ENCODE measurements at places on chromosomes 13 and 19.

DNA sequence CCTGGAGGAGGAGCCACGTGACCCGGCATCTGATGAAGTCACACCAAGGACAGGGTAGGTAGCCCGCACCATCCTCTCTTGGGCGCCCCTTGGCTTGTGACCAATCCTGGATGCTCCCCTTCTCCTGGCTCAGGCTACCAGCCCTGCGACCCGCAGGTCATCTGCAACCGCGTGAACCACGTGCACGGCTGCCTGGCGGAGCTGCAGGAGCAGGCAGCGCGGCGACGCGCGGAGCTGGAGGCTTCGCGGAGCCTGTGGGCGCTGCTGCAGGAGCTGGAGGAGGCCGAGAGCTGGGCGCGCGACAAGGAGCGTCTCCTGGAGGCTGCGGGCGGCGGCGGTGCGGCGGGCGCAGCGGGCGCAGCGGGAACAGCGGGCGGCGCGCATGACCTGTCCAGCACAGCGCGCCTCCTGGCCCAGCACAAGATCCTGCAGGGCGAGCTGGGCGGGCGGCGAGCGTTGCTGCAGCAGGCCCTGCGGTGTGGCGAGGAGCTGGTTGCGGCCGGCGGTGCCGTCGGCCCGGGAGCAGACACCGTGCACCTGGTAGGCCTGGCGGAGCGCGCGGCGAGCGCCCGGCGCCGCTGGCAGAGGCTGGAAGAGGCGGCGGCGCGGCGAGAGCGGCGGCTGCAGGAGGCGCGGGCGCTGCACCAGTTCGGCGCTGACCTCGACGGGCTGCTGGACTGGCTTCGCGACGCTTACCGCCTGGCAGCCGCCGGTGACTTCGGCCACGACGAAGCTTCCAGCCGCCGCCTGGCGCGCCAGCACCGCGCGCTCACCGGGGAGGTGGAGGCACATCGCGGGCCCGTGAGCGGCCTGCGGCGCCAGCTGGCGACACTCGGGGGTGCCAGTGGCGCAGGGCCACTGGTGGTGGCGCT, 45.9 kb downstream of the SPTBN4 start:
- DNase-seq: no peak

DNA sequence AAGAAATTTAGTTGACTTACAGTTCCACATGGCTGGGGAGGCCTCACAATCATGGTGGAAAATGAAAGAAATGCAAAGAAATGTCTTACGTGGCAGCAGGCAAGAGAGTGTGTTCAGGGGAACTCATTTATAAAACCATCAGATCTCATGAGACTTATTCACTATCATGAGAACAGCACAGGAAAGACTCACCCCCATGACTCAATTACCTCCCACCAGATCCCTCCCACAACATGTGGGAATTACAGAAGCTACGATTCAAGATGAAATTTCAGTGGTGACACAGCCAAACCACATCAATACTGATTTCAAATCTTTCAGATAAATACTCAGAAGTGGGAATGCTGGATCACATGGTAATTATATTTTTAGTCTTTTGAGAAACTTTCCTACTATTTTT, 1357.9 kb downstream of the SLITRK5 start:
- no peak for DNase-seq

DNA sequence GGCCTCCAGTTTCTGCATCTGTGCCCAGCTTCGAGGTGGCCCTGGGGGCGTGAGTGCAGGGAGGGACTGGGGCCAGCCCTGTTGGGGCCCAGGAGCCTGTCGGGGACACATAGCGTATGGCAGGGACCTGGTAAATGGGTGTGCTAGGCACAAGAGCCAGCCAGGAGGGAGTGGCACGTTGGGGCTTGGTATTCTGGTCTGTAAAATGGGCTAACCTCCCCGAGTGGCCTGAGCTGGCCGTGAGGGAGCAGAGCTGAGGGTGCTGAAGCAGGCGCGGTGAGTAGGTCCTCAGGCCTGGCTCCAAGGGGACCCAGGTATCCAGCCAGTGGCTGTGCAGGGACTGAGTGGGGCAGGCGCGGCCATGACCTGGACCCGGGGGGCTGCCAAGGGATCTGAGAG, 4.3 kb downstream of the PTOV1 start:
- DNase-seq: no peak

DNA sequence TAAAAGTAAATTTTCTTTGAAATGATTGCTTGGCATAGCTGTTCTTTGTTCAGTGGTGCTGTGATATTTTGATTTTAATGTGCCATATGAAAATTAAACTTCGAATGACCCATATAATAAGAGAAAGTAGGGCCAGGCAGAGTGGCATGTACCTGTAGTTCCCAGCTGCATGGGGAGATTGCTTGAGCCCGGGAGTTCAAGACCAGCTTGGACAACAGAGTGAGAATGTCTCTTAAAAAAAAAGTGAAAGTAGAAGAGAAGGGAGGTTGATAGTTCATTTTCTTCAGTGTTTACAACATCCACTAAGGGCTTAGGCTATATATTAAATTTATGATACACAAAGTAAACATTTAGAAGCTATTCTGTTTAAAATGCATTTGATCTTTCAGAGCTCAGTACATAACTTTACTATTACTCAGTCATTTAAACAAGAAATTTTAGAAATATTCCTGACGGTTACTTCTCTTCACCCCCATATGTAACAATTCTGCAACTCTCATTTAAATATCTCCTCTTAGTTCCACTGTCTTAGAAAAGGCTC, 17.2 kb upstream of the RFC3 start:
- no peak for DNase-seq

DNA sequence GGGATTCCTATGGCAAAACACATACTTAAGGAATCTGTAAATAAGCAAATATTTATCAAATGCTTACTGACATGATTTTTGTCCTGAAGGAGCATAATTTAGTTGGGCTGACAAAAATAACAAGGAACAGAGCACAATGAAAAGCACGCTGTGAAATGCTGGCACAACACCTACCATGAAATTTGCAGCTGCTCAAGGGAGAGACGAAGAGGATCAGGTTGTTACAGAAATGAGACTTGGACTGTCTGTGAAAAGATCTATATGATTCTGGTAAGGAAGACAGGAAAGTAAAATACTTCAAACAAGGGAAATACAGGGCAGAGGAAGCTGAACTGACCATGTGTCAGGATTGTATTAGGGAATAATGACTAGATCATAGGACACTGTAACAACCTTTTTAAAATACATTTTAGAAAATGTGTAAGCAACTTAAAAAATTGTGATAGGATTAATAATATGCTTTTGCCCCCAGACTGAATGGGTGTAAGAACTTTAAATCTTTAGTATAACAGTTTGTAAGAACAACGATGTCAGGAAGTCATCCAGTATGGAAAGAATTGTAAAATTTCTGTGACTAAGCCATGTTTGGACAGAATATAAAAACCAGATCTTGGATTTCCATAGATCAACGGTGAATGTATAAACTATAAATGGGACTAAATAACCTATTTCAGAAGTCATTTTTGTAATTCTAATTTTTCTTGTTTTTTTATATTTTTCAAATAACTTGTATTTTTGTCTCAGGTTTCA, 1556.0 kb downstream of the EFNB2 start:
- DNase-seq: no peak

- no peak for DNase-seq
Measured at GRCh38 chr19:41299755-41300089, 10.2 kb upstream of the CCDC97 start.

DNA sequence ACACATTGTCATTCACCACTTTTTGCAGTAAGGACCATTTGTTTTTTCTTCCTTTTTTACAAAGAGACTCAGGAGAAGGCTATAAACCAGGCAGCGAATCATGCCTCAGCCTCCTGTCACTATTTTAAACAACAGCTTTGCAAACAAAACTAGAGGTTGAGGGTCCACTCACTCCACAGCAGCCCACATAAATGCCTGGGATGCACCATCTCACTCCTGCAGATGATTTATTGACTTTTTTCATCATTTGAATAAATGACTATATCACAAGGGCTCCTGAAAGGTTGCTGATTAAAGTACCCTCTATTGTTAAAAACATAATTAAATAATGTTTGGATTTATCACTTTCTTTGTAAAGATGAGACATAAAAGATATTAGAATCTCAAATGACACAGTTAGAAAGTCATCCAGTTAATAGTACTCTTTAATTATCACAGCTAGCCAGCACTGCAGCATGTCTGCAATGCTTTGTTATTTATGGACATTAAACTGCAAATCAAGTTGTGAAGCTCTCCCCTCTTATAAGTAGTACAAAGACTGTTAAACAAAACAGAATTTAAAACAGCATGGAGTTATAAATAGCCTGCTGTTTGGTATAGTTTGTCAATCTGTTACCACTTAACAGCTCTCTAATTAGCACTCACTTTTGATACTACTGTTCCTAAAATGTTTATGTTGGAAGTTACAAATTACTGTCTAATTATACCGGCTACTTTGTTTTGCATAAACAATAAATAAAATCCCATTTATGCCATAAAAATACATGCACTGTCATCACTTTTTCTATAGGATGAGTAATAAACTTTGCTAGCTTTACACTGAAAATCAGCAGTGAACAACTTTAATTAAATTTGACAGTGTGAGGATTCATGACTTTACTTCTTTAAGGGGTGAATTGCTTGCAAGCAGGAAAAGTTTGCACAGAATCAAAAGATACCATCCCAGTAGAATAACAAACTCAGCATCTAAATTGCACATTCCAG, 853.2 kb downstream of the UQCRFS1 start:
- DNase-seq: no peak

GRCh38 chr19:7349961-7350711, 1.4 kb downstream of the ARHGEF18 start:
- peak; percentile 41 for DNase-seq

DNA sequence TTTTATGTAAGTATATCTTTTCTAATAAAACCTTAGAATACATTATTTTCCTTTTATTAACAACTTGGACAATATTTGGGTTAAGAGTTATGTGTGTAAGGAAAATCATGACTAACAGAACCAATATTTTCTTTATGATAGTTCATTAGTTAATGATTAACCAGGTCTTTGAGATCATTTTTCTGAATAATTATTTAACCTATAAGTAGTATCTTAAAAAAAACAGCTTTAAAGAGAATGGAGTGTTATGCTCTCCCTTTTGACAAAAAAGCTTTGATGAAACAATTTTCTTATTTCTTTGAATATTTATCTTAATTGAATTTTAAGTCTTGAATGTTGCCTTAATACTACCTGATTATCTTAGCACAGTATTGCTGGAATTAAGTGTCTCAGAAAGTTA, 3.8 kb downstream of the SLAIN1 start:
- DNase-seq: no peak

- no peak for DNase-seq
Measured at GRCh38 chr19:46082728-46083050, 41.8 kb downstream of the IGFL3 start.

DNA sequence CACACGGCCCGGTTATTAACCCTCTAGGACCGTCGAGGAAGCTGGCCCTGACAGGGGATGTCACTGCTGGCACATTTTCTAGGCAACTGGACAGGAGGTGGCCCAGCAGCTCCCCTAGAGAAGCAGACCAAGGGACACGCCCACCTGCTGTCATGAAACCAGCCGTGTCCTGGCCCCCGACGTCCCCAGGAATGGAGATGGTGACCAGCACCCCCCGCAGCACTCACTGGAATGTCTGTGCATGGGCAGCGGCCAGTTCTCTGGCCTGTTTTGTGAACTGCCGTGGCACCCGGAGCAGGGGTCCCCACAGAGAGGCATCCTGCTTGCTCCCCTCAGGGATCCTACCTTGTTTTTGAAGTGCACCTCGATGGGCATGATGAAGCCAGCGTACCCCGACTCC, 17.9 kb downstream of the MLLT1 start:
- DNase-seq: no peak

DNA sequence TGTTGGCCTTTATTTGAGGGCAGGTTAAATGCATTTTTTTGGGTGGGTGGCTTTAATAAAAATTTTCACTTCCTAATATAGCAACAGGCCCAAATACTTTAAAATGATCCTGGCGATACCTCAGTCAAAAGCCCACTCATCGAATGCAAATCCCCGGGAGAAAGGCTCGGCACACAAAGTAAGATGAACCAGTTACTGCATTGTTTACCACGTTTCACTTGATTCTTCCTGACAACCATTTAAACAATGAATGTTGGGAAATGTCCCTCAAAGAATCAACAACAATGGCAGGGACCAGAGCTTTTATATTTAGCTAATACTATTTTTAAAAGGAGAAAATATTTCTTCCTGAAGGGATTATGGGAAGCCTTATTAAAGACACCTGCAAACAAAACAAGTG, 187.7 kb downstream of the ABCC4 start:
- DNase-seq: no peak

DNA sequence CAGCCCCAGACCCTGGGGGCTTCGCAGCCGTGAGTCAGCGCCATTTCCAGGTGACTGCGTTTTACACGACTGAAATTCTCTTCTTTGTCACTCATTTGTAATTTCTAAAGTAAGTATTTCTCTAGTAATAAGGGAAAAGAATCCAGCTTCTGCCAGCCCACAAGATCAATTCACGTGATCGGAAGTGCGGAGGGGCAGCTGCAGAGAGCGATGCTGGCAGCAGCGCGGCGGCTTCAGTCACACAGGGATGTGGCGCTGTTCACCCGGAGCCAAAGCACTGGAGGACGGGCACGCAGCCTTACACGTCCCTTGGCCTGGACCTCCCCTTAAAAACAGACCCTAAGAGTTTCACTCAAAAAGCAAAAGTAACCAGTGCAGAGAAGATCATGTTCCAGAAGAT, 18.4 kb downstream of the GRTP1 start:
- DNase-seq: no peak

DNA sequence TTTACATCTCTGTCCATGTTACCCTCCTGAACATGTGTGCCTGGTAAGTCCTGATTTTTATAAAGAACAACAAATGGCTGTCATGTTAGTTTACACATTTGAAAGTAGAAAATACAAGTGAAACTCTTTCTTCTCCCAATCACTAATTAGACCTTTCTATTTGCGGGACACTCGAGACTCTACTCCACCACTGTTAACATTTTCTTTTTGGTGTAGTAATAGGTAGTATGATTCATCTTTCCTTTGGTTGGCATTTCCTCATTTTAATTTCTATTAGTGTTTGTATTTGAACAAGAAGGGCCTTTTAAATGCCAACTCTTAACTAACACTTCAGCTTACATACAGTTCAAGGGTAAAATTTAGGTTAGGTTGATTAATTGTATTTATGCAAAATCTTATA, 371.1 kb downstream of the PCDH9 start:
- DNase-seq: no peak

All from activated T-helper 1 cell treated with anti-CD3 and anti-CD28 coated beads, Interleukin-2, amount 50 U/mL, for 16 hours (primary cell).